ENCODE measurements at places on chromosomes 11 and 22.

GRCh38 chr11:795634-796564, 2.2 kb downstream of the SLC25A22 start:
- peak; percentile 78 for DNase-seq

GRCh38 chr11:31487848-31488247, 21.6 kb downstream of the IMMP1L start:
- no peak for DNase-seq

DNA sequence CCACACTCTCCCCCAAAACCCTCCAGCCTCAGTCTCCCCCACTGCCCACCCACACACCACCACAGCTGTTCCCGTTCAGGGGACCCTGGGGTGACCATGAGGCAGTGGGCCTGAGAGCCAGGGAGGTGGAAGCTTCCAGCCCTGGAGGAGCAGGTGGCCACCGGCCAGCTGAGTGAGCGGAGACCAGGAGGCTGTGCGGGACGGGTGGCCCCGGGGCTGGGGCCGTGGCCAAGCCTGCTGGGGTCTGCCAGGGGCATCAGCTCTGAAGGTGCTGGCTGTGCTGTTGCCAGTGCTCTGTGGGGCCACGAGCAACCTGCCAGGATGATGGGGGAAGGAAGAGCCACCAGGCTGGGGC, 26.0 kb downstream of the OSBPL5 start:
- DNase-seq, result no peak

DNA sequence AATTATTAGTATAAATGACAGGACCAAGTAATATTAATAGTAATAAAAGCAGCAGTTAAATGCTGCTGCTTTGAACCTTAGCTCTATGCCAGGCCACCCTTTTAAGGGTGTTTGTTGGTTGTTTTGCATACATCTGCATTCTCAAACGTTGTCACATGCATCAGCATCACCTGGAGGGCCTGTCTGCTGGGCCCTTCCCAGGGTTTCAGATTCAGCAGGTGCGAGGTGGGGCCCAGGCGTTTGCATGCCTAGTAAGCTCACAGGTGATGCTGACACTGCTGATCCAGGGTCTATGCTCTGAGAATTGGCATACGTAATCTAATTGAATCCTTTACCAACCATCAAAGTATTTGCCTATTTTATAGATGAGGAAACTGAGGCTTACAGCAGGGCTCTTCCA, 246.5 kb downstream of the CADM1 start:
- no peak for DNase-seq

All from stimulated activated CD4-positive, alpha-beta T cell treated with anti-CD3 and anti-CD28 coated beads, Interleukin-12 subunit alpha, Interleukin-12 subunit beta, amount 100 ng/mL, for 4 hours (primary cell).